ENCODE measurements at places on chromosomes 13 and 19.

- peak; percentile 83 for DNase-seq
These were observed 406.3 kb downstream of the COG6 start for GRCh38 chr13:40061466-40062450.

DNA sequence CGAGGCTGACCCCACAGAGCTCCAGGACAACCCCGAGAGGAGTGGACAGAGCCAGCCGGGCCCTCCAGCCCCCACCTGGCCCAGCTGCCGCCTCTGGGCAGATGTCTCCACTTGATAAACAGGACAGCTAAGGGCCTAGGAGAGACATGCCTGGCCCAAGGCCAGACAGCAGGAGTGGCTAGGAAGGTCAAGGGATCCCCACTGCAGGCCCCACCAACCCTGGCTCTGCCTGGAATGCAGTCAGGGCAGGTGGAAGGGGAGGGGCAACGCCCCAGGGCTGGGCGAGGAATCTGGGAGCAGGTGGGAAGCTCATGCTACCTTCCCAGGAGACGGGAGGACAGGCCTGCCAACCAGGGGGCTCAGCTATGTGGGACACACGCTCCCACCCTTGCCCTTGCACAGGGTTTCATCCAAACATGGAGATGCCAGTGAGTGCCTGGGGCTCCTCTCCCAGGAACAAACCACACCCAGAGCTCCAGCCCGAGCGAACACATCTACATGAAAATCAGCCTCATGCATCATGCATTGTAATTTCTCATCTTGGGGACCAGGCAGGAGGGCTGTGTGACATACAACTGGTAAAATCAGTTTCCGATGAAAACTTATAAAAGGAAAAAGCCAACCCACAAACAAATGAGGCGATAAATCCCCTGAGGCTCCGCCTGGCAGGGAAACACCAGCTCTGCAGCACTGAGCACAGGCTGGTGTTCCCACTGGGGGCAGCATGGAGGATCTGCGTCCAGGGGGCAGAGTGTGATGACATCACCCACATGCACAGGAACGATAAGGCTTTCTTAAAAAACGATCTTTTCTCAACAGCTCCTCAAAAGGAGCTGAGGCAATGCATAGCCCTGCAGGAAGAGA is 25.0 kb downstream of the SH3GL1 start:
- DNase-seq: no peak

- DNase-seq: no peak
These were observed 8.2 kb downstream of the NFIC start for GRCh38 chr19:3374369-3375112.

DNA sequence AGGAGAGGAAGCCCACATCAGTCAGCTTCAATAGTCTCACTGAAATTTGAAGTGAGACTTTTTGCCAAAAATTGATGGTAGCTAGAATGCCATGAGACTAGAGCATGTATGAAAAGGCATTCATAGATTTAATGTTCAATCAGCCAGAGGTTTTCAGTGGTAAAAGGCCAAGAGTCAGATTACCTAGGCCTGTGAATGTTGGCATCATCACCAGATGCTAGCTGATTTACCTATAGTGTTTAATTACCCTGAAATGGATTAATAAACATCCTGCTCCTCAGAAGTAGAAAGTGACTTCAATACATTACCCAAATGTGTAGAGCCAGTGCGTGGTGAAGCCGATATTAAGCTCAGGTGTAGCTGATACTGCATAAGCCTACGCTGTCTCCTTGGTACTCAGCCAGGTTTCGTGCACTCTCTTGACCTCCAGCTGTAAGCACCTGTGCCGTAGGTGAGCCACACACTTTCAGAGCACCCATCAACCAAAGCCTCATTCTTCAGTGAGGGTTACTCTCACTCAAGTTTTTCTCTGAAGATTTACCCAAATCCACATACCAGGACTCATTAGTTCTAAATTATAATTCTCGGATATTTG is 1140.3 kb upstream of the SLC10A2 start:
- DNase-seq: peak; percentile 19

- no peak for DNase-seq
These were observed 394.2 kb downstream of the ITGBL1 start for GRCh38 chr13:101846701-101847100.

GRCh38 chr19:31535691-31536460 is 186.6 kb upstream of the TSHZ3 start:
- DNase-seq: no peak

GRCh38 chr19:7970716-7971448 is 27.4 kb upstream of the TIMM44 start:
- DNase-seq: no peak

DNA sequence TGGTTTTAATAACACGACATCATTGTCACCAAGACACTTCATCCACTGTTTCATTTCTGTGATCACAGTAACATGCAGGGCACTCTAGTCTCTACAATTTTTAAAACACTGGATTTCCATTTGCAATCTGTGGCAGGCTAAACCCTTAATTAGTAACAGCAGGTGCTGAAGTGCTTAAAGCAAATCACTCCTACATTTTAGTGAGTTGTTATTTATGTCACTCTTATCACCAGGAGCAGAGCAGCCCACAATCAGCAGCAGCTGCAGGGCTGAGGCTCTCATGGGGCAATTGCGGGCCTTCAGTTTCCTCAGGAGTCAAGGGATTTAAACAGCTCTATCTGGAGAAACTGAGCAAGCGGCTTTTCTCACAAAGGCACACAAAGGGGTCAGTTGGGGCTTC is 1.6 kb downstream of the SOHLH2 start:
- no peak for DNase-seq

GRCh38 chr13:112616586-112617362 is 28.8 kb upstream of the TUBGCP3 start:
- DNase-seq: peak; percentile 46

DNA sequence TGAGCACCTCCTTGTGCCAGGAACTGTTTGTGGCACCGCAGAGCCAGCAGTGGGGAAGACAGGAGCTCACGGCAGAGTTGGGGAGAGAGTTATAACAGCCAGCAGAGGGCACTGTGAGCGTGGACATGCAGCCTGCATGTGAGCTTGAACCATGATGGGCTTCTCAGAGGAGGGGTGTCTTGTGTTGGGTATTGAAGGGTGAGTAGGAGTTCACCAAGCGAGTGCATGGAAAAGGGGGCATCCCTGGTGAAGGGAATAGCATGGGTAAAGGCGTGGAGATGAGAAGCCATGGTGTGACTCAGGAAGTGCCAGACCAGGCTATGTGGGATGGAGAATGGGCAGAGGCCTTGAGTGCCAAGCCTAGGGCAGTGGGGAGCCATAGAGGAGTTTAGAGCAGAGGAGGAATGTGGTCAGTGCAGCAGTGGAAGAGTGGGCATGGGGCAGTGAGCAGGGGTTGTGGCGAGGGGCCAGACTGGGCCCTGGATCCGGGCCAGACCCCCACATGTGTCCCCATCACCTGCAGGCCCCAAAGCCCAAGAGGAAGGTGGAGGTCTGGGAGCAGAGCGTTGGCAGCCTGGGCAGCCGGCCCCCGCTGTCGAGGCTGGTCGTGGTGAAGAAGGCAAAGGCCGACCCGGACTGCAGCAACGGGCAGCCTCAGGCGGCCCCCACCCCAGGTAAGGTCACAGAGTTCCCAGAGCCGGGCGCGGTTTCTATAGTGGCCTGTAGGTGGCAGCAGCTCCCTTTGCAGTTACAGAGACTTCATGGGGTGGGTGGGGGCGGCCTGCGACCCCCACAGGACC is 11.8 kb upstream of the SHD start:
- no peak for DNase-seq

DNA sequence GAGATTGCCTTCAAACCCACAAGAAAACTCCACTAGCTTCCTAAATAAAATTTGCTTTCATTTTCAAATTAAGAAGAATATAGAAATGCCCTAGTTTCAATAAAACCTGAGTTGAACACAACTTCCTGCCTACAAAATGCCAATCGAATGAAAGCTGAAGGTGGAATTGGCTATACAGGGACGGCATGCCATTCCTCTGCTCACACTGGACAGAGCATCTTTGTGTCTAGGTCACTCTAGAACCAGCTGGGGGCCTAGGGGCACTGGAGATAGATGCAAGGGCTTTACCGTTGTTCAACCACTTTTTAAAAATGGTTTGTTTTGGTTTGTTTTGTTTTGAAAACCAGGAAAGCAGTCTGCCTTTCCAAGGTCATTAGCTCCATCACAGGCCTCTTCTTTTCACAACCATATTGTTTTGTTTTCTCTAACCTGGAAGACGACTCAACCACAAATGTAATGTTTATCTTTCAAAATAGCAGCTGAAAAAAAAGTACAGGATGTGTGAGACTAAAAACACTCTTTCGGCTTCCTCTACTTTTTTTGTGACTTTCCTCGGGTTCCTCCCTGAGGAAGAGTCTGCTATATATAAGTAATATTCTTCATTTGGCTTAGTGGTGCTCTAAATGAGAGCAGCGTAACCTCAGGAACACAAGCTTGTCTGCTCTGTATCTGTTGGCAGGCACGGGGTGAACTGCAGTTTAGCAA is 11.9 kb upstream of the ITM2B start:
- DNase-seq: no peak

- no peak for DNase-seq
These were observed at the start of gene ARHGAP35 for GRCh38 chr19:46860846-46861690. ARHGAP35 (plus strand) TSS chr19:46860997; CDS start chr19:46918676, 57,679 bp downstream.

- no peak for DNase-seq
These were observed 85.8 kb downstream of the RAB20 start for GRCh38 chr13:110475550-110476219.

GRCh38 chr19:45917421-45918091 is 3.0 kb upstream of the NANOS2 start:
- no peak for DNase-seq

GRCh38 chr13:108609353-108609752 is 20.1 kb upstream of the MYO16 start:
- no peak for DNase-seq

GRCh38 chr13:77184455-77184854 is 142.4 kb downstream of the MYCBP2 start:
- DNase-seq: no peak

DNA sequence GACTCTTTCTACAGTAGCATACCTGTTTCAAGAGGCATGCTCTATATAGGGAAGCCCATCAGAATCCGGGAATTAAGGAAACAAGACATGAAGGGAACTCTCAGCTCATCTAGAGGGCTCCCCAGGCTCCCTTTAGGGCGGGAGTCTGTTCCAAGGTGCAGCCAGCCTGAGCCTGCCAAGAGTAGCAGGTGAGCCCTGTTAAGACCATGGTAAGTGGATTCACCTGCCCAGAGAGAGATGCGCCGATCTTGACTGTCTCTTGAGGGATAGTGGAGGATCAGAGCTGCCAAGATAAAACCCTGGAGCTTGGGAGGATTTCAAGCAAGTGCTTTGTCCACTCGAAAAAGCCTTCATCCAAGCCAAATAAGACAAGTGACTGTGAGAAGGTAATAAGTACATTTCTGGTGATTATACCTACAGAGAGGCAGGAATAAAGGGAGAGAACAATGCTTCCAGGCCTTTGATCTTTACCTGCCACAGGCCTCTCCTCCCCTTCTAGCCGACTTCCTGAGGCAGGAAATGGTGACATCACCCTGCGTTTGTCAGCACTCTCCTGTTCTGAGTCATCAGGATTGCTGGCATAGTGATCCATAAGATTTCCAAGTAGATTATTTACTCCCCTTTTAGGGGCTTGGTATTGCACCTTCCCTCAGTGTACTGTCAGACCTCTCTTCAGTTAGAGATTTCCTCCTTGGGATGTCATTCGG is 31.5 kb downstream of the KLF5 start:
- DNase-seq: peak; percentile 83

DNA sequence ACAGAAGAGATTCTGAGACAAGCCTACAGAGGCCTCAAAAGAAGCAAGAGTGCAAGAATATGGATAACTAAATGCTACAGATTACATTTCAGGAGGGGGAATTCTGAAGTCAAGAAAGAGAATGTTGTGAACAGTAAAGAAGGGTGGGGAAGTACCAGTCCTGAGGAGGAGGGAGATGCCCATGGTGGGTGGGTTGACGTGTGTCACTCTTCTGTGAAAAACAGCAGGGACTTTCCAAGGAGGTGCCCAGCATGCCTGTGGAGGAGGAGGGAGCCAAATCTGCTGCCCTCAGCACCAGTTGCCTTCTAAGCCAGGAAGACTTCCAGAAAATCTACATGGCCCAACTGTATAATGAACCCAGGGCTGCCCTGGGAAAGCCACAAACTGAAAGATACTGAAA is 87.7 kb downstream of the SGCG start:
- DNase-seq: no peak

GRCh38 chr13:30113551-30113950 is 193.8 kb downstream of the KATNAL1 start:
- DNase-seq: no peak

- no peak for DNase-seq
These were observed 3.6 kb upstream of the GNG8 start for GRCh38 chr19:46639358-46640182.

DNA sequence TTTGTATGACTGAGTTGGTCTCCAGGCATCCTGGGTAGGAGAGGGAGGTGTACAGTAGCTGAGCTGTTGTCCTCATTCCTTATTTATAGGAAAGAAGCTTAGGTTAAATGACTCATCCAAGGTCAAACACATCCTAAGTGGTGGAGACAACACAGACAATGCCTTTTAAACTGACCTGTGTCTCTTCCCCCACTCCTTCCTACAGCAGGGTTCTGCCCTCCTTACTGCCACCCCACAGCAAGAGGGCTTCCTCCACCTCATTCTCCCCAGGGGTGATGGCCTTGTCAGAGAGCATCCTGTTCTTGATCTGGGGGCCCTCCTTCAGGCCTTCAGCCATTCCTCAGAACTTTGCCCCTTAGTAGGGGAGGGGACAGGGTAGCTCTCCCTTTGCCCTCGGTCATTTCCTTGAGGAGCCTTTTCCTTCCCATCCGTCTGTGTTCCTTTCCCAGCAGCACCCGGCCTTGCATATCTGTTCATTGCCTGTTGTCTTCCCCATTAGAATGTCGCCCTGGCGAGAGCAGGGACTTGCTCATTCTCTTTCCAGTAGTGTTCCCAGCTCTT is 48.2 kb upstream of the GPI start:
- no peak for DNase-seq

- DNase-seq: peak; percentile 63
These were observed 485 bp upstream of the ZNF845 start for GRCh38 chr19:53333066-53333462.

GRCh38 chr13:53241891-53242348 is 213.3 kb downstream of the OLFM4 start:
- peak; percentile 89 for DNase-seq

DNA sequence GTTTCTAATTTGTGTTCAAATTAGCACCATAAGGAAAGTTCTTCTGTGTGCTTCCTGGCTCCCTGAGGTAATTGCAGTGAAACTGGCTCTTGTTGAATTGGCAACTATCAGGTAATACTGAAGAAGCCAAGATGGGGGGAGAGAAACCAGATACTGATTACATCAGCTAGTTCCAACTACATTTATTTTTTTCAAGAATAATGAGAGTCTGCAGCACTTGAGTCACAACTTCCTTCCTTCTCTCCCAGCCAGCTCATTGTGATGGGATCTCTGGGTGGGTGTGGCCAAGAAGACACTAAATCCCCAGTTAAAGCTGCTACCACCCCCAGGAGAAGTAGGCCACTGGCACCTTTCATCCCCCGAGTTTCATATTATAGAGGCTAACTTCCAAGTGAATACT is 100.7 kb upstream of the RXFP2 start:
- DNase-seq: no peak

- DNase-seq: no peak
These were observed 557 bp downstream of the ZNF524 start for GRCh38 chr19:55600662-55601028.

GRCh38 chr13:23899555-23899954 is 2.3 kb upstream of the C1QTNF9B start:
- peak; percentile 14 for DNase-seq

GRCh38 chr13:22665506-22665905 is 515.3 kb upstream of the SGCG start:
- peak; percentile 87 for DNase-seq
